M059J (cell line): ENCODE measurements at places on chromosomes 1 and 21. TPM values are rescaled to one million over a fixed set of nuclear protein-coding genes. Genes with fewer than 3 reads are reported as not detected.

Gene TMPRSS2
- total RNA-seq = 2.3 and 5.5 TPM in 2 replicates

Gene DCST1
- total RNA-seq = not detected in 2 replicates

Gene IL20
- total RNA-seq = not detected in 2 replicates

- no peak for DNase-seq
These were observed 13.6 kb upstream of the RGS4 start for GRCh38 chr1:163055531-163055930.

DNA sequence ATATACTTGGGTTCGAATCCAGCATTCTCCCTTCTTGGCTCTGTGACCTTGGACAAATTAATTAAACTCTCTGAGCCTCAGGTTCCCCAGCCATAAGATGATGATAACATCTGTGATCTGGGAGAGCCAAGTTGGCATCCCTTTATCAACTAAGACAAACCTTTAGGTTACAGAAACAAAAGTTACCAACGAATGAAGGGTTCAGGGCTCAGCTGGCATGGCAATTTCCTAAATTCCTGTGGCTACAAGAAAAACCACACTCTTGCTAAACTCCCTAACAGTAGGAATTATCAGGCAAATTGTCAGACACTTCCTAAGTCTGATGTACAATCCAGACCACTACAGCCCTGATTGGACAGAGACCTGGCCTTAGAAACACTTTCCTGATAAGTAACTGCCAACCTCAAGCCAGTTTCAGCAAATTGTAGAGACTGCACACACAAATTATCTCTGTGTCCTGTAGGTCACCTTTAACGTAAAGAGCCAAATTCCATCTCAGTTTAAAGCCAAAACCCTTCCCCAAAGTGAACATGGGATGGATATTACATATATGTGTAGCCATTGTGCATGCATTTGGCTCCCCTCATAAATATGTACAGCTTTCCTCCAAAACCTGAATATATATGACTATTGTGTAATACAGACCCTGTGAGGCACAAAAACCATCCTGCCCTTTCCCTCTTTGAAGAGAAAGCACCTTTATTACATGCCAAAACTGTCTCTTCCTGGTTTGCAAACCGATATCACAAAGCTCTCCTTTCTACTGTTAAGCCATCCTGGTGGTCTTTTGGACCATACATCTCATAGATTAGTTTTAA, 39.5 kb upstream of the EDARADD start:
- peak; percentile 59 for DNase-seq

DNA sequence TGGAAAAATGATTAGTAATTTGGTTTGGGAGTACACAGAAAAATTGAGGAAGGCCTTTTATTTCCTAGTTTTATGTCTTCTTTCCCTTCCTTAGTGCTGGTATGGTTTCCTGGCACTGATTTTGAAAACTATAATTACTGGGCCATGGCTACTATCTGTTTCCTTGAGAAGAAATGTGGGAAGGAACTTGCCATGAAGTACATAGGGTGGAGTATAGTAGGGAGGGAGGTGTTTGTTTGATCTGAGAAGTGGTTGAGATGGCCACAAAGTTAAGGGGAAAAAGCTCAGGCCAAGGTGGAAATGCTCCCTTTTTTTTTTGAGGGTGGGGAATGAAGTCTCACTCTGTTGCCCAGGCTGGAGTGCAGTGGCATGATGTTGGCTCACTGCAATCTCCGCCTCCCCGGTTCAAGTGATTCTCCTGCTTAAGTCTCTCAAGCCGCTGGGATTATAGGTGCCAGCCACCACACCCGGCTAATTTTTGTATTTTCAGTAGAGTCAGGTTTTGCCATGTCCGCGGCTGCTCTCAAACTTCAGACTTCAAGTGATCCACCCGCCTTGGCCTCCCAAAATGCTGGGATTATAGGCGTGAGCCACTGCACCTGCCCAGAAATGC, 11.3 kb downstream of the HJV start:
- DNase-seq = no peak

GRCh38 chr21:34183331-34183928, 110.1 kb downstream of the MRPS6 start:
- no peak for DNase-seq

DNA sequence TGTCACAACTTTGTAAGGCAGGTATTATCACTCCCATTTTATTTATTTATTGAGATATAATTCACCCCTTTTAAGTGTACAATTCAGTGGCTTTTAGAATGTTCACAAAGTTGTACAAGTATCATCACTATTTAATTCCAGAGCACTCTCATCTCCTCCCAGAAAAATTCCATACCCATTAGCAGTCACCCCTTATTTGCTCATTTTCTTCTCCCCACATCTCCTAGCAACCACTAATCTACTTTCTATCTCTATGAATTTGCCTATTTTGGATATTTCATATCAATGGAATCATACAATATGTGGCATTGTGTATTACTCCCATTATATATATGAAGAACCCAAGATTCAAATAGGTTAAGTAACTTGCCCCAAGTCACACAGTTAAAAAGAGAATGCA, 7.0 kb downstream of the DSTYK start:
- peak; percentile 48 for DNase-seq

GRCh38 chr1:156789621-156790318, 22.4 kb downstream of the PRCC start:
- no peak for DNase-seq
